Stimulated activated CD4-positive, alpha-beta T cell treated with anti-CD3 and anti-CD28 coated beads, Interleukin-12 subunit alpha, Interleukin-12 subunit beta, amount 100 ng/mL, for 48 hours (primary cell): ENCODE measurements at places on chromosomes 4 and X.

DNA sequence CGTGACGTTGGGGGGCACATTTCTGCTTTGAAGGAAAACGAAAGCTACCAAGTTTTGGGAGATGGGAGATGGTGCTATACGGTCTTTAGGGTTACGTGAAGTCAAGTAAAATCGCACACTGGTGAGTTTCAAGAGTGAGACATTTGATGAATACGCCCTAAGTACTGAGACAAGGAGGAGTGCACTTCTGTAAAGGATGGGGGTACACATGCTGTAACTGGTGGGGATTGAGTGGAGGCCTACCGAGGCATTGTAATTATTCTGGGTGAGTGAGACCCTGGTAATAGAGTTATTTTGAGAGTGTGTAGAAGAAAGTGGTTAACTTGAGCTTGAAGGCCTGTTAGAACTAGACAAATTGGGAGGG is 536 bp downstream of the SH3BGRL start:
- DNase-seq: no peak

- DNase-seq: no peak
These were observed 39.8 kb upstream of the KLHL13 start for GRCh38 chrX:118156254-118156952.

DNA sequence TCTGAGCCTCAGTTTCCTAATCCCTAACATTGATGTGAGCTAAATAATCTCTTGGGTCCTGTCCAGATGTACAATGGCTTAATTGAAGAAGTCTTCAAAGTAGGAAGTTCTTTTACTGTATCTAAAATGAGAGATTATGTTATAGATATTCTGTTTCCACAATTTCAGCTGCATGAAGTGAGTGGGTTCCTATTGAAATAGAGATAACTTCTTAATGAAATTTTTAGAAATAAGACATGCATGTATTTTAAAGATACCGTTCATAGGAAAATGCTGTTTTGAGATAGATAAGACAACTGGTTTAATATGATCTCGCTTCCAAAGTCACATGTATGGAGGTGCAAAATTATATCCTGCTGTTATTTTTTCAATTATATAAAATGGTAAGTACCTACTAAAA is 71.9 kb downstream of the CLDN22 start:
- no peak for DNase-seq

GRCh38 chr4:8439914-8440491 is 520 bp downstream of the ACOX3 start:
- DNase-seq: no peak

DNA sequence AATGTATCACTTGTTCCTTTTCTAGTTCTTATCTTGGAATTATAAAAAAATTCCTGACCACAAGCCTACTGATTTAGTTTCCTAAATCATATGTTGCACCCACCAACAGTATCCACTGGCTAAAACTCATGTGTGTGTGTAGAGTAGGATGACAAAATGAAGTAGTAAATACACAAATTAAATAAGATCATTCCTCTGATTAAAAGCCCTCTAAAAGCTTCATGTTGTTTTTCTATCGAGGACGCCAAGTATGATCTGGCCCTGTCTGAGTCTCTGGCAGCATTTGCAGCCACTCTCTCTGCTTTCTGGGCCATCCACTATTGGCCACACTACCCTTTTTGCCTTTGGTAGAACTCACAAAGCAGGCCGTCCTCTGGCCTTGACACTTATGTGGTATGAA is 183.4 kb downstream of the PACRGL start:
- DNase-seq: no peak

- DNase-seq: no peak
These were observed 3.3 kb downstream of the ANXA5 start for GRCh38 chr4:121693450-121693849.

- DNase-seq: no peak
These were observed 159.5 kb downstream of the PPP3CA start for GRCh38 chr4:101187841-101188240.

- no peak for DNase-seq
These were observed 515.6 kb downstream of the PPARGC1A start for GRCh38 chr4:23374259-23374658.
